ENCODE measurements at places on chromosomes 16 and 17. TPM values are rescaled to one million over a fixed set of nuclear protein-coding genes. Genes with fewer than 3 reads are reported as not detected.
A peak's percentile ranks its signal among the peaks of the same experiment; 100 is the strongest.

DNA sequence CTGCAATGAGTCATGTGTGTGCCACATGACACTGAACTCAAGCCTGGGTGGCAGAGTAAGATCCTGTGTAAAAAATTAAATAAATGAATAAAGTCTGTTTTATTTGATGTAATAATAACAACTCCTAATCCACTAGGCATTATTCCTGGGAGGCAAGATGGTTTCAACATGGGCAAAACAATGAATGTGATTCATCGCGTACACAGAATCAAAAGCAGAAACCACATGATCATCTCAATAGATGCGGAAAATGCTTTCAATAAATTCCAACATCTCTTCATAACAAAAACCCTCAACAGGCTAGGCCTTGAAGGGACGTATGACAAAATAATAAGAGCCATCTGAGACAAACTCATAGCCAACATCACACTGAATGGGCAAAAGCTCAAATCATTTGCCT is 195.4 kb downstream of the CDH11 start:
- no peak for DNase-seq
- H3K4me1 ChIP-seq: no peaks in the 10 kb centered on the region
- H3K36me3 ChIP-seq: peaks cover 7% of the 10 kb centered on the region
- H3K27me3 ChIP-seq: no peaks in the 10 kb centered on the region

GRCh38 chr16:78478267-78478861 is 378.9 kb downstream of the WWOX start:
- no peak overlapping the region for H3K4me3 ChIP-seq
- DNase-seq: peak; percentile 69
- no peak overlapping the region for H3K27ac ChIP-seq
- H3K27me3 ChIP-seq: no peaks in the 10 kb centered on the region
- H3K36me3 ChIP-seq: no peaks in the 10 kb centered on the region

GRCh38 chr16:70428178-70428998 is 10.5 kb downstream of the ST3GAL2 start:
- H3K4me3 ChIP-seq: peak overlapping the region; percentile 74
- H3K36me3 ChIP-seq: 0 out of 2 replicates have a peak, but pooled peaks cover 3% of the 10 kb centered on the region
- peak overlapping the region; percentile 73 for H3K27ac ChIP-seq
- H3K4me1 ChIP-seq: peaks cover 21% of the 10 kb centered on the region

- no peak overlapping the region for H3K4me3 ChIP-seq
- H3K4me1 ChIP-seq: peaks cover 4% of the 10 kb centered on the region
- H3K27ac ChIP-seq: no peak overlapping the region
- H3K36me3 ChIP-seq: no peaks in the 10 kb centered on the region
- DNase-seq: no peak
- no peaks in the 10 kb centered on the region for H3K27me3 ChIP-seq
These were observed 128.7 kb upstream of the ZFHX3 start for GRCh38 chr16:73176577-73177013.

GRCh38 chr16:81486540-81487061 is 42.0 kb downstream of the CMIP start:
- H3K27ac ChIP-seq: no peak overlapping the region
- no peak overlapping the region for H3K4me3 ChIP-seq
- peaks cover 9% of the 10 kb centered on the region for H3K36me3 ChIP-seq
- no peak for DNase-seq
- no peaks in the 10 kb centered on the region for H3K4me1 ChIP-seq
- no peaks in the 10 kb centered on the region for H3K27me3 ChIP-seq

The PIGS gene
- 40.3 TPM for total RNA-seq

Data from H9 (cell line).